Activated naive CD8-positive, alpha-beta T cell treated with anti-CD3 and anti-CD28 coated beads for 36 hours (primary cell): ENCODE measurements at places on chromosomes 3 and 15. TPM values are rescaled to one million over a fixed set of nuclear protein-coding genes. Genes with fewer than 3 reads are reported as not detected.
A peak's percentile ranks its signal among the peaks of the same experiment; 100 is the strongest.

GRCh38 chr15:79463043-79463780, 31.1 kb downstream of the MINAR1 start:
- H3K4me3 ChIP-seq: no peak overlapping the region
- DNase-seq: no peak
- no peaks in the 10 kb centered on the region for H3K36me3 ChIP-seq

DNA sequence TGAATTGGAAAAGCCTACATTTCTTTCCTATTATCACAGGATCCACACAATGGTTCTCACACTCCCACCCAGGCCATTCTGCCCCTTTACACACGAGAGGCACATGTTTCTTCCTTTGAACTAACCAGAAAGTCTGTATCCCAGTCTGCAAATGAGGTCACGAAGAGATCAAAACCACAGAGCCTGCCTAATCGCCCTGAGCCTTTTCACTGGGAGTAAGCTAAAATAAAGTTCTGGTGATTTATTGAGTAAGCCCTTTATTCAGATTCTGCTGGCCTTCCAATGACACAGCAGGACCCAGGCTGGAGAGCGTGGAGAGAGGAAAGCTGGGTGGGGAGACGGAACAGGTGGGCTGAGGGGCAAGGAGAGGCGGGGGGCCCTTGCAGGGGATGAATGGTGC, 78.7 kb downstream of the ATP1B3 start:
- no peak overlapping the region for H3K27ac ChIP-seq
- peaks cover 8% of the 10 kb centered on the region for H3K36me3 ChIP-seq
- H3K4me3 ChIP-seq: no peak overlapping the region
- H3K27me3 ChIP-seq: no peaks in the 10 kb centered on the region
- H3K4me1 ChIP-seq: peaks cover 6% of the 10 kb centered on the region

DNA sequence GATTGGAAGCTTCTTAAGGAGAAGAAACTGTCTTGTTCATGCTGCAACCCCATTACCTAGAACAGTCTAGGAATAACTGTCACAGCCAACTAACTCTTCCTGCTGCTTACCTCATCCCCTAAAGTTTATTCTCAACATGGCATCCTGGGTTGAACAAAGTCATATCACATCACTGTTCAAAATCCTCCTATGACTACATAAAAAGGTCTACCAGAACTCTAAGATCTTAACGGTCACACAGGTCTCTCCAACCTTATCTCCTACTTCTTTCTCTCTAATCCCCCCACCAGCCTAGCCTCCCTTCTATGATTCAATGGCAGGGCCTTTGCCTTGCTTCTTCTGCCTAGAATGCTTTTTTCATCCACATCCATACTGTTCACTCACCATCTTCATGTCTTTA, 69.3 kb downstream of the CLASP2 start:
- no peak for DNase-seq
- no peak overlapping the region for H3K4me3 ChIP-seq
- no peak overlapping the region for H3K27ac ChIP-seq
- H3K4me1 ChIP-seq: peaks cover 13% of the 10 kb centered on the region
- H3K27me3 ChIP-seq: no peaks in the 10 kb centered on the region
- no peaks in the 10 kb centered on the region for H3K36me3 ChIP-seq

- no peaks in the 10 kb centered on the region for H3K36me3 ChIP-seq
- no peak for DNase-seq
- no peaks in the 10 kb centered on the region for H3K27me3 ChIP-seq
These were observed 23.5 kb downstream of the MAGEF1 start for GRCh38 chr3:184688251-184688881.

- peaks cover 3% of the 10 kb centered on the region for H3K27me3 ChIP-seq
- H3K36me3 ChIP-seq: peaks cover 1% of the 10 kb centered on the region
- DNase-seq: no peak
- H3K4me3 ChIP-seq: no peak overlapping the region
- no peaks in the 10 kb centered on the region for H3K4me1 ChIP-seq
These were observed 141.6 kb upstream of the FRMD4B start for GRCh38 chr3:69527498-69527897.

GRCh38 chr3:158748237-158748828, 16.1 kb upstream of the RARRES1 start:
- H3K4me3 ChIP-seq: no peak overlapping the region
- no peak for DNase-seq
- no peaks in the 10 kb centered on the region for H3K27me3 ChIP-seq
- no peaks in the 10 kb centered on the region for H3K4me1 ChIP-seq
- no peak overlapping the region for H3K27ac ChIP-seq
- peaks cover 10% of the 10 kb centered on the region for H3K36me3 ChIP-seq

- peaks cover 8% of the 10 kb centered on the region for H3K4me1 ChIP-seq
- no peak overlapping the region for H3K27ac ChIP-seq
- no peaks in the 10 kb centered on the region for H3K27me3 ChIP-seq
- H3K36me3 ChIP-seq: peaks cover 8% of the 10 kb centered on the region
These were observed 15.8 kb downstream of the CMTM8 start for GRCh38 chr3:32254268-32254667.

- H3K27me3 ChIP-seq: no peaks in the 10 kb centered on the region
- H3K4me3 ChIP-seq: no peak overlapping the region
- no peak for DNase-seq
- H3K36me3 ChIP-seq: no peaks in the 10 kb centered on the region
These were observed 6.1 kb upstream of the ZSCAN2 start for GRCh38 chr15:84594617-84595290.

GRCh38 chr15:62344806-62345539, 179.9 kb upstream of the C2CD4B start:
- peak overlapping the region; percentile 40 for H3K27ac ChIP-seq
- H3K27me3 ChIP-seq: peaks cover 3% of the 10 kb centered on the region
- H3K4me1 ChIP-seq: peaks cover 3% of the 10 kb centered on the region
- peak; percentile 33 for DNase-seq
- peak overlapping the region; percentile 71 for H3K4me3 ChIP-seq

DNA sequence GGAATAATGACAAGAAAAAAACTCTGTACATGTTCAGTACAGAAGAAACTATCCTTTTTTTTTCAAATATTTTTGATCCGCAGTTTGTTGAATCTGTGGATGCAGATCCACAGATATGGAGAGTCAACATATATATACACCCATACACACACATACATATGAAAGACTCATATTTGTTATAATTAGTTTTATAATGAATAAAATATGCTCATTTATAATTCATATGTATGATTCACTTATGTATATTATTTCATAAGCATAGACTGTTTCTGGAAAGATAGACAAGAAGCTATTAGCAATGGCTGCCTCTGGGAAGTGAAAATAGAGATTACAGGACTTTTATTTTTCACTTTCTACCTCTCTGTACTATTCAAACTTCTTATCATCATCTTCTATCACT, 9.8 kb downstream of the DZIP1L start:
- H3K36me3 ChIP-seq: no peaks in the 10 kb centered on the region
- no peaks in the 10 kb centered on the region for H3K4me1 ChIP-seq
- peaks cover 3% of the 10 kb centered on the region for H3K27me3 ChIP-seq

DNA sequence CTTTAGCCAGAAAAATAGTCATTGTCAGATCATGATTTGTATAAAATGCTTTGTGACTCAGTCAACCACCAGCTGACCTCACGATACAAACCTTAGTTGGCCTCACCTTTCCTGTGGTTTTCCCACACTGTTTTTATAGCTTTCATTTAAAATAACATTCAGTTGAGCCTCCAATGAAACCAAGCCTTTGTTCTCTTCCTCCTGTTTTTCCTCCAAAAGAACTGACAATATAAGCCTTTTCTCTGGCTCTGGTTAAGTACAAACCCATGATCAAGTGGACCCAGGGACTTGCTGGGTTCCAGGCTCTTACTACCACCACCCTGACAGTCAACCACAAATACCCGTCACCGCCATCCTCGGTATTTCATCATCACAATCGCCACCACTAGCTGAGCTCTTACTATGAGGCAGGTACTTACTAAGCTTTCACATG, 81.7 kb downstream of the TAMM41 start:
- DNase-seq: peak; percentile 28
- H3K36me3 ChIP-seq: no peaks in the 10 kb centered on the region
- H3K27me3 ChIP-seq: no peaks in the 10 kb centered on the region

GRCh38 chr15:64536244-64536836, 76.0 kb downstream of the ZNF609 start:
- H3K4me1 ChIP-seq: peaks cover 44% of the 10 kb centered on the region
- no peak overlapping the region for H3K4me3 ChIP-seq
- peak; percentile 15 for DNase-seq
- peaks cover 18% of the 10 kb centered on the region for H3K36me3 ChIP-seq

DNA sequence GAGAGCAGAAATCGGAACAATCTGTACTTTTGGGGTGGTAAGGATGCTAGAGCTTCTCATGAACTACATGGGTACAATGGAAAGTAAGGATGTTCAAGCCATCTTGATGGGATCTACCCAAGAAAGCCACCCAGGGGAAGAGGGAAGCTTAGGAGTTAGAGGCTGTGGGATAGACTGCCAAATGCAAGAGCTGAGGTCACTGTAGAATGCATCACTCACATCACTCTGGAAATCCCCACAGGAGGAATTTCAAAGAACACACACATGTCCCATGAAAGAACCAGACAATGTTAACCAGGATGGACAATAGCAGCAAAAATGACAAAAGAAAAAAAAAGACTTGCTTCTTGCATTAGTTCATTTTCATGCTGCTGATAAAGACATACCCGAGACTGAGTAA, 32.8 kb upstream of the UBE2E2 start:
- H3K27me3 ChIP-seq: peaks cover 13% of the 10 kb centered on the region
- DNase-seq: no peak
- H3K27ac ChIP-seq: no peak overlapping the region
- peaks cover 6% of the 10 kb centered on the region for H3K36me3 ChIP-seq
- H3K4me1 ChIP-seq: no peaks in the 10 kb centered on the region

GRCh38 chr15:25727116-25727515, 136.0 kb downstream of the ATP10A start:
- no peak for DNase-seq
- H3K27ac ChIP-seq: no peak overlapping the region

GRCh38 chr3:194687638-194688199, 2.0 kb downstream of the FAM43A start:
- H3K27me3 ChIP-seq: peaks cover 30% of the 10 kb centered on the region
- peaks cover 50% of the 10 kb centered on the region for H3K4me1 ChIP-seq
- no peaks in the 10 kb centered on the region for H3K36me3 ChIP-seq
- peak overlapping the region; percentile 77 for H3K27ac ChIP-seq
- peak overlapping the region; percentile 78 for H3K4me3 ChIP-seq

SYNPR gene
- total RNA-seq: not detected

RPP25 gene
- 10.0 TPM for total RNA-seq

RLBP1 gene
- not detected for total RNA-seq

ATP13A4 gene
- total RNA-seq: 1.6 TPM

SLC12A8 gene
- 1.8 TPM for total RNA-seq

GMNC gene
- total RNA-seq: not detected

RARRES1 gene
- not detected for total RNA-seq

FBXW12 gene
- total RNA-seq: not detected

TNNC1 gene
- 4.2 TPM for total RNA-seq

MGA gene
- 30.5 TPM for total RNA-seq

DCP1A gene
- total RNA-seq: 33.1 TPM

TUSC7 gene
- total RNA-seq: not detected

GOLGA8K gene
- total RNA-seq: 0.56 TPM

MITF gene
- 0.25 TPM for total RNA-seq

PCLAF gene
- 134 TPM for total RNA-seq

EFL1 gene
- total RNA-seq: 25.3 TPM
